AG04449 (cell line): ENCODE measurements at places on chromosomes 11 and 22.

DNA sequence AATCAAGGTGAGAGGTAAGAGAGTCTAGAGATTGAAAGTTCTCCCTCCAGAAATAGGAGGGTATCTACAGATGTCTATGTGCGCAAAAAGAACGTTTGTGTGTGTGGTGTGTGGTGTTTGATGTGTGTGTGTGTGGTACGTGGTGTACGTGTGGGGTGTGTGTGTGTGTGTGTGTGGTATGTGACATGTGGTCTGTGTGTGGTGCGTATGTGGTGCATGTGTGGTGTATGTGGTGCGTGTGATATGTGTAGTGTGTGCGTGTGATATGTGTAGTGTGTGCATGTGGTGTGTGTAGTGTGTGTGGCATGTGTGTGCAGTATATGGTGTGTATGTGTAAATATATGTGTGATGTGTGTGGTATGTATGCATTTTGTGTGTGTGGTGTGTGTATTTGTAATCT is 73.0 kb upstream of the LRRC4C start:
- DNase-seq, result no peak

DNA sequence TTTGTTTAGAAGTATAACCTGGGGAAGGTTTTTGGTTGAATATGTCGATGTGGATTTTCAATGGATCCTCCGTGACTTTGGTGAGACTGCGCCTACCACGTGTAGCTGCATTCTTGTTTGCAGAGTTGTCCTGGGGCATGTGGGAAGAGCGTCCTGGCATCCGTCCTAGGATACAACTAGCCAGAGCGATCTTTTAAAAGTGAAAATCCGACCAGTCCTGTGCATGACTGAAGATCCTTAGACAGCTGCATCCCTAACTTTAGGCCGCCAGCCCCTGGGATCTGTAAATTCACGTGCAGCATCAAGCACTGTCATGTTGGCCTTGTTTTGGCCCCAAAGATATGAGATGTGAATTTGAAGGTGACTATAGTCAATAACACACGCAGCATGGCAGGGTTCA is 22.4 kb upstream of the THY1 start:
- no peak for DNase-seq

DNA sequence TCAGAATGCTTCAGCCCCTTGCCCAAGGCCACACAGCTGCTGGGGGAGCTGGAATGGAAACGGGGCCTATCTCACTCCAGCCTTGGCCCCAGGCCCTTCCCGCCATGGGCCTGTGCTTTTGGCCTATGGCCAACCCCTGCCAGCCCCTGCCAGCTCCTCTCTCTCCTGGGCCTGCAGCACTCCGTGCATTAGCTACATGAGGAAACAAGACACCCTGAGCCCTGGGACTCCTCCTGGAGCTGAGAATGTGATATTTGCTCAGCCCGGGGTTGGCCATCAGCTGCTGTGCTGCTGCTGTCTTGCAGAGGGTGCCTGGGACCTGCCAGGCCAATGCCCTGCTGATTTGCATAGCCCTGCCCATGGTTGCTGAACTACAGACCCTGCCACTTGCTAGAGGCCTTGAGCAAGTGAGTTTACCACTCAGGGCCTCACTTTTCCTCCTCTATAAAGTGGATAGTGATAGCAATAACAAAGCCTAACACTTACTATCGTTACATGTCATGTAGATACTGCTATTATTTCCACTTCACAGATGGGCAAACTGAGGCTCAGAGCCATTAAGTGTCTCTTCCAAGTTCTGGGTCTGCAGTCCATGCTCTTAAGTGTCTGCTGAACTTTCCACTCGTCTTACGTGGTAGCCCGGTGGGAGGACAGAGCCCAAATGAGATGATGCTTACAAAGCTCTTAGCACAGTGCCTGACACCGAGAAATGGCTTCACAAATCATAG is 99.6 kb downstream of the KIAA1671 start:
- no peak for DNase-seq

DNA sequence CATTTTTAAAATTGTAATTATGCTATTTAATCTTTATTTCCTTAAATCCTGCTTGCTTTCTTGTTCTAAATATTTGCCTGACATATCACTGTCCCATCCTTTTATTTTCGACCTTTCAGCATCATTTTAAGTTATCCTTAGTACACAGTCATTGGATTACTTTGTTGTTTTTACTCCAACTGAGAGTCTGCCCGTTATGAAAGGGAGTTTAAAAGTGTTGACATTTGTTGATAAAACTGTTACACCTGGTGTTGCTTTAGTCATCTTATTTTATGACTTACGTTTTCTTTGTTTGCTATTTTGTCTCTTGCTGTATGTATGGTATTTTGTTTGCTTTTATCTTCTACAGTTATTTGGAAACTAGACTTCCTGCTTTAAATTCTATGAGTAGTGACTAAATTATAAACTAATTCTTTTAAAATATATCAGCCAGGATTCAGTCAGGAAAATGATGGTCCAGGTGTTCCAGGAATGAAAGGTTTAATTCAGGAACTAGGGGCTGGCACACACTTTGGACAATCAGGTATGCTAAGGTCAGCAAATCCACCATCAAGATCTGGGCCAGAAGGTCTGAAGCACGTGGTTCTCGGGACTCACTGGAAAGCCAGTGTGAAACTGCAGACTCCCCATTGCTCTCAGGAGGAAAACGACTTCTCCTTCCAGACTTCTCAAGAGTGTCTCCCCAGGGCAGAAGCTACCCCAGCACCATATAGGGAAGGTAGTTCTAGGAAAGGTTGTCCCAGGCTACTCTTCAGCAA is 86.0 kb downstream of the RASSF10 start:
- no peak for DNase-seq

DNA sequence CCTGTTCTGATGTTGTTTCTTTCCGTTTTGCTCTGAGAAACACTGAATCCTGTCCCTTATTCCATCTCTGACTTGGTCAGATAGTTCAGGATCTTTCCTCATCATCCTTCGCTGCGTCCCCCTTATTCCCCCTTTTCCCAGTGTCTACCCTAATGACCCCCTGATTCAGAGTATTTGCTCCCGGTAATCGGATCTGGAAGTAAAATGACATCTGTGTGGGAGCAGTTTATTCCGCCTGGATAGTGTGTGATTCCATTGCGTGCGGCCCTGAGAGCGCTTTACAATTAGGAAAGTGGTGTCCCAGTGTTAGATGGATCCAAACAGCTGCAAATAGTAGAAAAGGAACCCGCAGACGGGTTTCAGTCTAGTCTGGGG is 606 bp downstream of the DRG1 start:
- DNase-seq, result no peak

- DNase-seq, result no peak
These were observed 4.6 kb upstream of the CERK start for GRCh38 chr22:46742576-46743221.

DNA sequence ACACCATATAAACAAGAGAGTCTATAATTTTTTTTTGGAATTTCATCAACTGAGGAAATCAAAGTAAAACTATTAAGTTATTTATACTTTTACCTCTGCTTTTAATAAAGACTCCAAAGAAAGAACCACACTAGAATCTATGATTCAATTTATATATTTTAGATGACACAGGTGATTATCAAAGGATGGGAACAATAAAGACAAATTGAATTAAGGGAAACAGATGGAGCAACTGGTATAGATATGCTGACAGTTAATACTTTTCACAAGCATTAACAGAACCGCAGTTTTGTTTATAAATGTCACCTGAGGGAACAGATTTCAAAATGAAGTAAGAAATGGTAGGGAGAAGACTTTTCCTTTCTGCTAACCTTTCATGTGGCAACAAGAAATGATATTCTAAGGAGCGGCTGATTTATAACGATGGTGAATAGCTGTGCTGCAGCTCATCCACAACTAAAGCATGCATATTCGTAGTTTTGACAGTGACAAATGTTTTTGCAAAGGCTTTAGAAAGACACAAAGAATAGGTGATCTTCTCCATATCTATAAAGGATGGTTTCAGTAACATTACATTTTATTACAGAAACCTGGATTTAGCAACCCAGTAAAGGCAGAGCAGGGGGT is 1502.9 kb upstream of the RAG2 start:
- DNase-seq, result no peak

- DNase-seq, result no peak
These were observed 13.8 kb downstream of the CHRDL2 start for GRCh38 chr11:74717221-74717969.

DNA sequence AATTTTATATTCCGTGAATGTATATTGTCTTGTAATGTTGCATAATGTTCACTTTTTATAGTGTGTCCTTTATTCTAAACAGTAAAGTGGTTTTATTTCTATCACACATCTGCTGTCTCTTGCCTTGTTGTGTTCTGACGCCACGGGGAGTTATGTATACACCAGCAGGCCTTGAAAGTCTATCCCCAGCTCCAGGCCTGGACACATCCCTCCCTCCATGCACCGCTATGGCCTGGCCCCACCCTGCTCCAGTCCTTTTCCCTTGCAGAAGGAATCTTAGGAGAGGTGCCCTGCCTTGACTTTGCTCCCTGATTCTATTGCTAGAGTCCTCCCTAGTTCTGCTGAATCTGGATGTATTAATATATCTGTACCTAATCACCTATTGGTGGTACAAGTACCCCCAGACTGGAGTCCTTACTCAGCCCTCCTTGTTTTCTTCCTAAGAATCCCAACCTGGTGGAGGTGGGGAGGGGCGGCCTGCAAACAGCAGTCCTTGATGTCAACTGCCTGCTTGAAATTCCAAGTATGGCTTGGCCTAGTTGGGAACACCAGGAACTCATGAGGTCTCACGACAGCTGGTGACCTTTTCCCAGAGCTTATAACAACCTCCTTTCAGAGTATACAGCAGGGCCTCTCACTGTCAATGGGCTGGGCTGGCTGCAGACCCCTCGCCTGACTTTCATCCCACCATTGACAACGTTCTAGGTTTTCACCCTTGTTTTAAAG is 61.6 kb downstream of the TIMP3 start:
- no peak for DNase-seq

DNA sequence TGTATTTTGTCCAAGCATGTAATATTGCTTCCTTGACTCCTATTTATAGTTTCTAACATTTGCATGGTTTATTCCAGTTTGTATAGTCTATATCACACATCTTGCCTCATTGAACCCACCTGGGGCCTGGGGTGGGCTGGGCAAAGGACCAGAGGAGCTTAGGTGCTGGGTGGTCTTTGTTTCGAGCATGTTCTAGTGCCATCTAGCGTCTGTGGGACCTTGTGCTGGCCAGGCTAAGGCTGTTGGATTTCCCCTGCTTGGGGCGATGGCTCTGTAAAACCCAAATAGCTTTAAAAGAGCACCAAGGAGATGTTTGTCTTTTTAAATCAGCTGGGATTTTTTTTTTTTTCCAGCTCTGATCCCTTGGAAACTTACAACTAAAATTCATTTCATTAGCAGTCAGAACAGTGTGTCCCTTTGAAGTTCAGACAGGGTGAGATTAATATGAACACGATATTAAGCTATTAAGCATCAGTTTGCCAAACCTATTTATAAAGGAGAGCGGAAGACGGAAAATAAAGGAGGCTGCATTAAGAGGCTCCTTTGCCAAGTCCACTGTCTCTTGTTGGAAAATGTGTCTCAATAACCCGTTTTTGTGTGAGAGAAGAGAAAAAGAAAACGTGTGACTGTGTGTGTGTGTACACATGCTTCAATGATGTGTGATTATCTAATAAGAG is 157.4 kb downstream of the COMMD9 start:
- DNase-seq, result no peak

GRCh38 chr22:18065256-18065655 is 12.5 kb upstream of the PEX26 start:
- no peak for DNase-seq

DNA sequence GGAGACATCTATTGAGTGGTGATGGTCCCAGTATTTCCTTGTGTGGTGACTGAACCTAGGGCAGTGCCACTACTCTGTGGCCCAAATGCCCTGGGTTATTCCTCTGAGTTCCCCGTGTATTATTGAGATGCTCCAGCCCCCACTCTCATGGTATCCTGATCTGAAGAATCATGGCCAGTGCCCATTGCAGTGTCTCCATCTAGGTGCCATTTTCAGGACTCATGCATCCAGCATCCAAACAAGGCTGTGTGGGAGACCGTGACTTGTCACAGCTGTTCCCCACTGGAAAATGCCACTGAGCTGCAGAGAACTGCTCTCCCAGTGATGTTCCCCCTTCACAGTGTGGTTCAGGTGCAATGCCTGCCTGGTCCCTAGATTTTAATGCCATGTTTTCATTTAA is 24.7 kb downstream of the GGTLC2 start:
- DNase-seq, result no peak
